T-cell (primary cell): ENCODE measurements at places on chromosomes 1 and 21.

DNA sequence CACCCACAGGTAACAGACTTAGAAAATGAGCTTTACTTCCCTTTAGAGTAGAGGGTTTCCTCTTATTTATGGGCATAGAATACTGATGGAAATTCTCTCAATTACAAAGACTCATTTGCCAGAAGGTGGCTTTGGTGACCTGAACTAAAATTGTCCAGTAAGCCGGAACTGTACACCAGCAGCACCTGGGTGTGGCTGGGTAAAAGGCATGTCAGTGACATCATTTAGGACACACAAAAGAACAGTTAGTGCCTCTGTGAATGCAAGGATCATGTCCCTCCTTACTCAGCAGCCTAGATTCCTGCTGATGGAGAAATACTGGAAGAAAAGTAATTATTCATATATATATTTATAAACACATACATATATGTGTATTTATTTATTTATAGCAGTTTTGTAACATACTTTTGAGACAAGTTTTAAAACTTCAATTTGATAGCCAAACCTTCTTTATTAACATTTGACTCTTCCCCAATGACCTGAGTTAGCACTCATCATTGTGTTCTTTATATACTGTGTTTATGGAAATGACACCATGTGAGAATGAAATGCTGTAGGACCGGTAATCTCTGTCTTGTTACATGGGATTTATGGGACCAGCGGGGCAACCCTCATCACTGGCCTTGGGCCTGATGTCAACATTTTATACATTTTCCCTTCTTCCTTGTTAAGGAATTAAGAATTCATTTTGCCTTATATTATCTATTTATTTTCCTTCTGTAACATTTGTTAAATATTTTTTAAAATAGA, 274.4 kb downstream of the BRINP2 start:
- no peak for DNase-seq

GRCh38 chr1:170366980-170367379, 165.0 kb upstream of the GORAB start:
- no peak for DNase-seq

DNA sequence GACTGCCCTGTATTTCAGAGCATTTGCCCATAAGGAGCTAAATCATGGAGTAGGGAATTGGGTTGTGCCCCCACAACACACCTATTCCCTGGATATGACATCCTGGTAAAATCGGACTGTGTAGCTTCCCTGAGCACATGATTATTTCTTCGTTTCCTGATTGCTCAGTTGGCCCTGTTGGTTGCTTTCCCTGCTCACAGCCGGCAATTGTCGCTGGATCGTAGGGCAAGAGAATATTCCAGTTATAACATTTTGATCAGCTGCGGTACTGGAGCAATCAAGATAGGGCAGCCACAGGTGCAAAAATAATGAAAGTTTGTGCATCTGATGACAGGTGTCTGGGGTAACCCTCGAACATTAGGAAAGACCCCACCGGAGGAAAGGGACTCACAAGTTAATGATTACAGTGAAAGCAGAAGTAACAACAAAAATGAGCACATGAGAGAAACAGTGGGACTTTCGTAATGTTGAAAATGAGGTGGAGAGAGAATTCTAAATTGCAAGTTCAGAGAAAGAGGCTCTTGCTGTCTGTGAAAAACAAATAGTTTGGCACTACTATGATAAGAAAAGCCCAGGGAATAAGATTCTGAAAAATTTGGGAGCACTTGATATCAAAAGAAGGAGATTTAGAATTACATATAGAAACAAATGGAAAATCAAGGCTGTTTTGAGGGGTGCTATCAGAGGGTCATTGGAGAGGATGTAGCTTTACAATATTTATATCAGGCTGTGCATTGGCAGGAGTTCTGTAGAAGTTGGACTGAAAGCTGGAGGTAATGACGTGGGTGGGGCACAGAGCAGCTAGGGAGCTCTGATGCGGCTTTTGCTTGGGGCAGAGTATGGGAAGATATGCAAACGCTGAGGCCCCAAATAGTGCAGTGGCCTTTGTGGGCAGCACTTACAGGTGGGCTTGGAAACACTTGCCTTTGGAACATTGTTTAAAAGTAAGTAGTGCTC, at the start of gene MAB21L3:
TSS of gene MAB21L3 (plus strand) at position 833 of the 957 bp plus-strand sequence. CDS start 1,217 bp downstream, outside the sequence.
- DNase-seq: no peak

- DNase-seq: no peak
Measured at GRCh38 chr1:2470290-2471158, 5.6 kb upstream of the PLCH2 start.

GRCh38 chr1:224124220-224124619, 10.3 kb downstream of the FBXO28 start:
- no peak for DNase-seq

GRCh38 chr21:35179990-35180540, 131.0 kb upstream of the RUNX1 start:
- no peak for DNase-seq

GRCh38 chr1:234755449-234755863, 145.5 kb upstream of the IRF2BP2 start:
- DNase-seq: no peak

DNA sequence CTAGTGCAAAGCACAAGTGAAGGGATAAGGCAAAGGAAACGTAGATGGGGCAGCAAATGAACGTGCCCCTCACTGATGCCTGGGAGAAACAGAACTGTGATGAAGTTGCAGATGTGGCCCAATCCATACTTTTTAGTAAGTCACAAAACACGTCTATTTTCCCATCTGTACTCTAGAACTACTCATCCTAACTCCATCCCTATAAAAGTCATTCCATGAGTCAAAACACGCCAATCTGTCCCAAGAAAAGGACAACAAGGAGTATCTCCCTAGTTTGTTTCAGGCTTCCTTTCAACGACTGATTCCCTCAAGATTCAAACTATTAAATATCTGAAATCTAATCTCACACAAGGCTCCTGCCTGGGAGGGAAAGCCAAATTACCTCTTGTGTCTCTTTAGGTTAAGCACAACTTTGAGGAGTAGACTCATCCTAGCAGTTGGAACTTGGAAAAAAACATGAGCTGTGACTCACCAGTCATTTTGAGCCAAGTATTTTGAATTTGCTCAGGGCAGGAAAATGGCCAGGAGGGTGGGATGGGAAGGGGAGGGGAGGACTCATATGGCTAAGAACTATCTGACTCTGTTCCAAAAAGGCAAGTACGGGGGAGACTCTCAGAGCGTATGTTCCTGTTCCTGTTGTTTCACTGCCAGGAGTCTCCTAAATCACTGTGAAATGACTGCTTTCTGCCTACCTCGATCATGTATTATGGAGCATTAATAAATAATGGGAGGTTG, 214.5 kb upstream of the CAMK1G start:
- DNase-seq: no peak

DNA sequence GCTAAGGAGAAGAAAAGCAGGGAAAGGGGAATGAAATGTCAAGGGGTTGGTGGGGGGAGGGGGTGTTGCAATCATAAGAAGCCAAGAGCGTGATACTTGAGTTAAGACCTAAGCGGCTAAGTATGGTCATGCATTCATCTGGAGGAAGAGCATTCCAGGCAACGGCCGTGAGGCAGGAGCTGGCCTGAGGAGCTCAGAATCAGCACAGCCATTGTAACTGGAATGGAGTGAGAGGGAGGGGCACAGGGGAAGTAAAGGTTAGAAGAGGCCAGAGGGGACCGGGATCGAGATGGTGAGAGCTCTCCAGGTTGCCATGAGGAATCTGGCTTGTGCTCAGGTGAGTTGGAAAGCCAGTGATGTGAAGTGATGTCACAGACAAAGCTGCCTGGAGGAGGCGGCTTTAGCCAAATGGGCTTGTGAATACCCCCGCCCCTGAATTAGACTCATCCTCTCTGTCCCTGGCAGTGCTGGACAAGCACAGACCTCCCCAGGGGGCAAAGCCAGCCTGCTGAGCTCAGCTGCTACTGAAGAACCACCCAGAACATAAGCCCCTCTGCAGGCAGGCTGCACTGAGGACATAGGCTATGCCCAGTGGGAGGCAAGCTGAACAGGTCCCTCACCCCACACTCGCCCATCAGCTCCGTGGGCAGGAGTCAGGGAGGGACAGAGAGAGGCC, 61.1 kb upstream of the LAPTM5 start:
- no peak for DNase-seq

GRCh38 chr1:116807394-116808199, 53.4 kb downstream of the CD2 start:
- DNase-seq: no peak

DNA sequence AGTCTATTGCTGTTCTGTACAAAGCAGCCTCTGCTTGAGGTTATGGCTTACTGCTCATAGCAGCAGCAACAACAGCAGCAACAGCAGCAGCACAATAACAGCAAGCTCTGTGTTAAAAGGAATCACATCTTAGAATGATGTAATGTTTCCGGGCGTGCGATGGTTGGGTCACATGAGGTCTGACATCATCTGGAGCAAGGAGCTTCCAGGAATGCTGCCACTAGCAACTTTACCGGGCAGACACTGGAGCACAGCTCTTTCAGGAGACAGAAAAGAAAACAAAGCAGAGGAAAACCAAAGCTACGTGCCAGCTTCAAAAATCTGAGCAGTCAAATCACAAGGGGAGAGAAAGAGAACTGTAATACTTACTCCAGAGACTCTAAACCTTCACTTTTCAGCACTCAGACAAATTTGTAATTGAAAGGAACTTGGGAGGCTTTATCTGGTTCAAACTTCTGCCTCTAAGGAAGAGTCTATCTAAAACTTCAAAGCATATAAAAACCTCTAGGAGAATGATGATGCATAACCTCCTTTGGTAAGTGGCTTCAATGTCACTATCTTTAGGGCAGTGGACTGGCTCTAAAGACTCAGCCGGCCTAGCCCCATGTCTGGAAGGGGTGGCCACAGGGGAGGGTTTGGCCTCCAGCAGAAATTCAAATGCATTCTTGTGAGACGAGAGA, 28.3 kb upstream of the RAB3GAP2 start:
- no peak for DNase-seq

DNA sequence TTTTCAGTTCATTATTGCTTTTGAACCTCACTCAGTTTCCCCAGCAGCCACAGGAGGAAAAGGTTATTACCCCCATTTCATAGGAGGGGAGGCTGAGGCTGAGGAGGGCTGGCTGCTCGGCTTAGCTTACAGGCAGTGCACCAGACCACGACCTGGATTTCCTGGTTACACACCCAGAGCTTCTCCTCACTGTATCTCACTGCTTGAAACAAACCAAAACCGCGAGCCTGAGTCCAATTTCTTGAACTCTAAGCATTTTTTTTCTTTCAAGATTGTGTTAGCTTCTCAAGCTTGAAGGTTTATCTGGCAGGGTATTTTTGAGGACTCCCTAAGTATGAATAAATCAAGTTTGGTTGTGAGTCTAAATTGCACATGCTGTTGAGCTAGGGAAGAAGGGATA, 188.9 kb upstream of the EDN2 start:
- DNase-seq: peak; percentile 66
